ENCODE measurements at places on chromosomes 3 and 15.

GRCh38 chr3:5585085-5585484 is 397.6 kb downstream of the EDEM1 start:
- no peak for DNase-seq

GRCh38 chr3:133887074-133887802 is 8.4 kb downstream of the RAB6B start:
- no peak for DNase-seq

- no peak for DNase-seq
Observed at GRCh38 chr3:170572665-170573253, 13.1 kb downstream of the SLC7A14 start.

DNA sequence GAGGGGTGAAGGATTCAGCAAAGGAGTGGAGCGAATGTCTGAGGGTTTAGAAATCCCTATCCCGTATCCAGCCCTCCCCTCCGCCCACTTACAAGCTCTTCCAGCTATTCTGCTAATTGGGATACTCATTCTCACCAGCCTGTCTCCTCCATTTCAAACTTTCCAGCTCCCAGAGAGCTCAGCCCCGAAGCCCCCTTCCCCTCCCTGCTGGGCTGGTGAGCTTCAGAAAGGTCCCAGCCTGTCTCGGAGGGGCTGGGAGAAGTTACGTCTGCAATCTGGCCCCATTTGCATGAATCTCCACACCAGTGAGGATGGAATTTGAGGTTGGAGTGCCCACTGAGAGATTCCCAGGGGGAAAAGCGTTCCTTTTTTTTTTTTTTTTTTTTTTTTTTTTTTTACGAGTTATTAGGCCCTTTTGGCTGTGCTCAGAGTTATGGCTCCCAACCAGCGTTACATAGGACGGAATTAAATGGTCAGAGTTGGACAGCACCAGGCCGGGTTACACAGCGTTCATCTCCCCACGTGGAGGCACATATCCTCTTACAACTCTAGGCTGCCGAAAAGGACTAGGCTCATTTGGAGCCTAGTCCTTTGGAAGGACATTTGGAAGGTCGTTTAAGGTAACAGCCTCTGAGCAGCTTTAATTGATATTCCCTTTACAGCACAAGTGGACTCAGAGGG is 34.6 kb downstream of the FGD5 start:
- DNase-seq = no peak

DNA sequence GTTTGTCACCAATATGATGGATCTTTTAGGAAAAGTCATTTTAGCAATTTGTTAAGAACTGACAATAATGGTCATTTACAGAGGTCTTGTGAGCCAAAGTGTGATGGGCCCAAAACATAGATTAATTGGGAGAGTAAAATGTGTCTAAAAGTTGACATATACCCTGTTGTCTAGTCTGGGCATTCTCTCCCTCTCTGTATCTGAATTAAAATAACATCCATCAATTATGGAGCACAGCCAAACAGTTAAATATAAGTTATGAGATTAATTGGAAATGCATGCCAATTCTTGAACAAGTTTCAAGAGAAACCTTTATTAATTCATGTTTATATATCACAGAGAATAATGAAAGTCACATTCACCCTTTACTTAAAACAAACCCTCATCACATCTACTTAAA is 13.6 kb upstream of the NANOGP8 start:
- DNase-seq = no peak

- DNase-seq = no peak
Observed at GRCh38 chr3:57434041-57434440, 110.1 kb downstream of the DNAH12 start.

DNA sequence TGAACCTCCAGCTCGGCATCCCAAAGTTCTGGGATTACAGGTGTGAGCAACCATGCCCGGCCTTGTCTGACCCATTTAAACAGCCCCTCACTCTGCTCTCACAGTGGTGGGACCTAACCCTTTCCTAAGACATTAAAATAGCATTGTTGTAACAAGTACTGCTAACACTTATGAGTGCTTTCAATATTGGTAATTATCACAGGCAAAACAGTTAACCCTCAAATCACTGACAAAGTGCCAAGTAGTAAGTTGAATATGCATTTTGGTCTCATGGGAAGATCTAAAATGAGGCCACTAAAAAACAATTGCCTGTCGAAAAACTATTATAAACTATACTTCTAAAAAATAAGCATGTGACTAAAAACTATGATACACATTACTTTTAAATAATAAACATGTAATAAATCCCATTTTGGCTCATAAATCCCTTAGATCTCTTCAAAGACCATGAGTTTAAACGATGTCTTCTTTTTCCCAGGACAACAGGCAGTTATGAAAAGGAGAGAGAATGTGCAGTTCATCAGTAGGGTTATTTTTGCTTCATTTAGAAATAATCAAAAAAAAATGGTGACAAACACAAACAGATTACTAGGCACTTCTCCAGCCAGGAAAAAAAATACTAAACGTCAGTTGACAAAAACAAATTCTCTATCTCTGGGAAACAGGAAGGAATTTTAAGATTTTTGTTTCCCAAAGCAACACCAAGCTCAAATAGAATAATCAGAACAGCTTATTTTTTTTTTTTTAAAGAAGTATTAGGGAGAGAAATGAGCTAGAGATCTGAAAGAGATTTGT is 95.4 kb downstream of the RFTN1 start:
- DNase-seq = no peak

- no peak for DNase-seq
Observed at GRCh38 chr3:126508564-126508964, 9.0 kb downstream of the UROC1 start.

DNA sequence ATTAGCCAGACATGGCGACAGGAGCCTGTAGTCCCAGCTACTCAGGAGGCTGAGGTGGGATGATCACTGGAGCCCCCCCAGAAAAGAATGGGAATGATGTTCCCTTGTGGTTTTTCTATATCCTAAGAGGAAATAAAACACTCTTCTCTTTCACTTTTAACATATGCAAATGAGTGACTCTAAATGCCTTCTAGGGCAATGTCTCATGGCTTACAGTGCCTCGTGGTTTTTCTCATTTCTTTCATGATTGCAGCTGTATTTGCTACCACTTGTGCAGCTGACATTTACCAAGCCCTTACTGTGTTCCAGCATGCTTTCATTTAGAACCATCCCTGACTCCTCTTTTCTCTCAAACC is 26.4 kb downstream of the STOML1 start:
- no peak for DNase-seq

DNA sequence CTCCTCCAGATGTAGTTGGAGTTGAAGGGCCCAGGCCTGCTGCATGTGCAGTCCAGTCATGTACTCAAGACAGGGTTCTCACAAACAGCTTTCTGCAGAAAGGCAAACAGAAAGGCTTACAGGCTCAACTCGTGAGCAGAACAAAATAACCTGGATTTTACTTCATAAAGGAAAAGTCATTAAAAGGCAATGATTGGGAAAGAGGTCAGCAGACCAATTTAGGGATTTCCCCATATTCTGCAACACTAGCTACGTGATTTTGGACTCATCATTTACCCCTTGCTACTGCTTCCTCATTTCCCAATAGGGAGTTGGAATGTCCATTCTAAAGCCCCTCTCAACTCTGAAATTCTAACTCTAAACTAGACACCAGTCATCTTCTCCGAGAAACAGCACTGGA is 18.1 kb downstream of the METTL6 start:
- DNase-seq = no peak

DNA sequence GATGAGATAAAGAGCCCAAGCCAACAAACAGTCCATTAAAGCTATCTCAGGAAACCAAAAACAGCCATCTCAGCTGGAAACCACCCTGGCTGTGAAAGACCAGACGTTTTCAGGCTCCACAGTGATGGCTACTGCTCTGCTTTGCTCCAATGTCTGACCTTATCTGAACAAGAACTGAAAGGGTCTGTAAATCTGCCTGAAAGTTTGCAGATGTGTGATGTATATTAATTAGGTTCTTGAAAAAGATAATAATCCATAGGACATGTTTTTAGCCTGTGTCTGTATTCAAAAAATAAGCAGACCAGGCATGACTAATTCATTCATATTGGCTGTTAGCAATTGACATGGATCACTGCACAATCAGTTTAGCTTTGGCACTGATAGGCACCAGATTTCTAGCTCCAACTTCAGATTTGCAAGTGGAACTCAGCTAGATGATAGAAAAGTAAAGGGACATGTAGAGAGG is 611.4 kb upstream of the NAALADL2 start:
- DNase-seq = no peak

GRCh38 chr3:12875857-12876836 is 34.8 kb upstream of the RPL32 start:
- DNase-seq = no peak

DNA sequence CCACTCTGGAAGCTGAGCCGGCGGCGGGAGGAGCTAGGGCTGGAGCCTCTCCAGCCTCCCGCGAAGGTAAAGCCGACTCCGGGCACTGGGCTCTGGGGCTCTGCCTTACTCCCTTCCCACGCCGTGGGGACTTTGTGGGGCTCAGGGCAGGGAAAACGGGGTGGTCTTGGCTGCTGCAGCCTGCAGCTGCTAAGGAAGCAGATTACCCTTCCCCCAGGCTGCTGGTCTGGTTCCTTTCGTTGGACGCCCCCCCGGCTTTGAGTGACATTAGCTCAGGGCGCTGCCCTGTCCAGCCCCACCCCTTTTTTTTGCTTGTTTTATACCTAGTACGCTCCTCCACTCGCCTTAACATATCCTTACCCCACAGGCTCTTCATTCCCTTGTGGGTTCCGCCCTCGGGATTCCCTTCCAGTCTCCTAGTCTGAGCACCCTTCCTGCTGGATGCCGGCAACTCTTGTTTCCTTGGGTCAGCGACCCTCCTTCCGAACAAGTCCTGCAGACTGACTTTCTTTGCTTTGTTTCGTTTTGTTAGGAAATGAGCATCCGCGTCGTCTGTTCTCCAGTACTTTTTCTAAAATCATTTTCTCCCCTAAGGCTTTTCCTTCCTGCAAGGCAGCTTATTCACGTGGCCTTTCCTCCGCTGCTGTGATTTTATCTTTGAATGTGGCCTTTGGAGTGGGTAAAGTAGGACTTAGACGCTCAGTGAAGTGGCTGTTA is 551 bp downstream of the DNAJC13 start:
- DNase-seq = no peak

- DNase-seq = no peak
Observed at GRCh38 chr3:115833074-115833473, 209.8 kb downstream of the GAP43 start.

GRCh38 chr3:151726016-151726415 is 7.7 kb upstream of the AADACL2 start:
- no peak for DNase-seq

- DNase-seq = no peak
Observed at GRCh38 chr3:171815973-171816595, 5.8 kb upstream of the PLD1 start.

DNA sequence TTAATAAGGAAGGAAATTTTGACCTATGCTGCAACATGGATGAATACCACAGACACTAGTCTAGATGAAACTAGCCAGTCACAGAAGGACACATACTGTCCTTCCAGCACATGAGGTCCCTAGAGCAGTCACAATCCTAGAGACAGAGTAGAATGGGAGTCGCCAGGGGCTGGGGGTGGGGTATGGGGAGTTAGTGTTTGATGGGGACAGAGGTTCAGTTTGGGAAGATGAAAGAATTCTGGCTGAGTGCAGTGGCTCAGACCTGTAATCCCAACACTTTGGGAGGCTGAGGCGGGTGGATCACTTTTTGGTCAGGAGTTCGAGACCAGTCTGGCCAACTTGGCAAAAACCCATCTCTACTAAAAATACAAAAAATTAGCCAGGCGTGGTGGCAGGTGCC is 99.2 kb downstream of the TPRA1 start:
- DNase-seq = no peak

DNA sequence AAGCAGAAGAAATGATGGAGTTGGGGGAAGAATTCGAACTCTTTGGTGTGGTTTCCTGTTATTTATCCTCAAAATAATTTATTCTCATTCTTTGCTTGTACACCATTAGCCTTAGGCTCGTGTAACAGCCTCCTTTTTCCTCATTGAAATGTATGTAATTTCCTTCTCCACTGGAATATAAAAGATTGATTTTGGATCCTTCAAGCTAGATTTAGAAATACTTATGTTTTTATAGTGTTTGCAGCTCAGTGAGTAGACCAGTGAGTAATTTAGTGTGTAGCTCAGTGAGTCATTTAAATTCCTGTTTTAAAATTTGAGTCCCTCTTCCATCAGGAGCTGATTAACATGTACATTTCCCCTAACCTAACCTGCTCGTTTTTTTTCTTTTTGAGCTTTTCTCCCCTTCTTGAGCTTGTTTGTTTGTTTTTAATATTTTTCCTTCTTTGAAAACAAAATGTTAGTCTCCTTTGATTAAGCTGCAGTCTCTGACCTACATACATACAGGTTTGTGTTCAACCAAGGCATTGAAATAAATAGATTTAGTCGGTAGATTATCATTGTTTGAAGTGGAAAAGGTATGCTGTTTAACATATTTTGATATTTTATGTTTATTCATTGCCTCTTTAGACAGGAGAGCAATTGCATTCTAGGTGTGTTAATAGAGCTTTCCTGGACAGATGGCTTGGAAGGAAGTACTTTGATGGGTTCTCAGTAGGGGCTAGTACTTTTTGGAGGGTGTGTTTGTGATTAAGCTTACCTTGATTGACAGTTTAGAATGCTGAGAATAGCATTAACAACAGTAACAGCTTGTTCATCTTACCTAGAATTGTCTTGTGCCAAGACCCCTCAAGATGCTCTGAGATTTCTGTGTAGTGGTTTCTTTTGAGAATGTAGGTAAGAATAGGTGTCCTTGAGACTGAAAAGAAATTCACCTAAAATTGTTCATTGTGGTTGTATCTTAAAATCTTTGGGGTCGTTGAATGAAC is 5.9 kb downstream of the USP3 start:
- DNase-seq = no peak

DNA sequence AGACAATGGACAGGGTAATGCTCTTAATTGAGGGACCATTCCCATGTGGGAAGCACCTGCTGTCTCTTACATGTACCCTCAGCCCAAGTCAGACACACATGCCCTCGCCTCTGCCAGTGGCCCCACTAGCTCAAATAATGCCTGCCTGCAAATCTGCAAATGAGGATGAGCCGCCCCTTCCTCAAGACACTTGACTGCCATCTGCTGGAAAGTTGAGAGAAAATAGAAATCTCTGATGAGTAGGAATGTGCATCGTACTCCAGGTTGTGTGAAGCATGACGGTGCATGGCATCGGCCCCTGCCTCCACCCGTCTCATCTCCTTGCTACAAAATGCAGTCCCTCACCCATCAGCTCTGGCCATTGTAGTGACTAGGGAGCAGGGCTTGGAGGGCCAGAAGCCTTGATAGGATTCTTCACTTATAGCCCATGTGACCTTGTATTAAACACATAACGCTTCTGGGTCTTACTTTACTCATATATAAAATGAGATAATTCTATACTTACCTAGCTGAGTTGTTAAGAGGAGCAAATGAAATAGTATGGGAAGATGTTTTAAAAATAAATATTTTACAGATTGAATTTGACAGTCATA is 6.3 kb upstream of the SCN5A start:
- DNase-seq = no peak

- DNase-seq = no peak
Observed at GRCh38 chr3:141860766-141861513, 15.5 kb upstream of the ATP1B3 start.

DNA sequence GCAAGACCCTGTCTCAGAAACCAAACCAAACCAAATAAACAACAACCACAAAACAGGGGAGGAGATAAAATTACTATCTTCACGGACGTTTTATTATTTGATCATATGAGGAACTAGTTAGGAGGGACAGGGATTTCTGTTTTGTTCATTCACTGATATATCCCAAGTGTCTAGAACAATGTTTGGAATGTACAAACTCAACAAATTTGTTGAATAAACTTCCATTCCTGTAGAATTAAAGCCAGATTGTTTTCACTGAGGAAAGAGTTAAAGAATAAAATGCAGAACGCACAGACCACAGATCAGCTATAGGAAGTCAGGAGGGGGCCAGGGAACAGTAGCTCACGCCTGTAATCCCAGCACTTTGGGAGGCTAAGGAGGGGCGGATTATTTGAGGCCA is 6.5 kb upstream of the STRC start:
- DNase-seq = no peak
